ENCODE measurements at places on chromosomes 13 and 19. TPM values are rescaled to one million over a fixed set of nuclear protein-coding genes. Genes with fewer than 3 reads are reported as not detected.

- DNase-seq, result no peak
Measured at GRCh38 chr13:50438351-50438750, 405.1 kb downstream of the DLEU7 start.

GRCh38 chr13:43127827-43128226 lies 104.4 kb downstream of the DNAJC15 start:
- DNase-seq, result no peak

The RPS5 gene
- total RNA-seq, result 2,255 TPM

DNA sequence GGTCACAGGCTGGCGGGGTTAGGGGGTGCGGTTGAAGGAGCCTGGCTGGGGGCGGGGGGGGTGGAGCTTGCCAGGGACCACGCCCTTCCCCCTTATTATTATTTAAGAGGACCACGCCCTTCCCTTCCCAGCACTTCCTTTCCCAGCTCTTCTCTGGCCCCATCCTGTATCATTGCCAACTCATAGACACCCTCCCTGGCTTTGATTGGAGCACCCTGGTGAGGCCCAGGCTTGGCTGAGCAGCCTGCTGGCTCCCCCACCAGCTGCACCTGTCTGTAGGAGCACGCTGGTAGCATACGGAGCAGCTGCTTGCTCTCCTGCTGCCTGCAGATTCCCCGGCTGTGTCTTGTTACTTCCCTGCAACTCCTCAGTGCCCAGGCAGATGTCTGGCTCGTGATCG lies 62.5 kb upstream of the PDX1 start:
- DNase-seq, result no peak

The CPB2 gene
- total RNA-seq, result not detected

DNA sequence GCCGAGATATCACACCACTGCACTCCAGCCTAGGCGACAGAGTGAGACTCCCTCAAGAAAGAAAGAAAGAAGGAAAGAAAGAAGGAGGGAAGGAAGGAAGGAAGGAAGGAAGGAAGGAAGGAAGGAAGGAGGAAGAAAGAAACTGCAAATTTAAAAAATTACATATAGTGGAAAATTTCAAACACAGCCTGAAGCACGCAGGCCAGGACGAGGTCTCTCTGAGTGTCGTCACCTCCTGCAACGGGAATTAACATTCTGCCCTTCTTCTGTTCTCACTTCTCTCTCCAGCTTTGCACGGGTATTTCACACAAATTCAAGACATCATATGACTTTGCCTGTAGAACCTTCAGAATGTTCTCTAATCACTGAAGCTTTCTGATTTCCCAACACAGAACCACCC lies 108.2 kb downstream of the GNG7 start:
- no peak for DNase-seq

DNA sequence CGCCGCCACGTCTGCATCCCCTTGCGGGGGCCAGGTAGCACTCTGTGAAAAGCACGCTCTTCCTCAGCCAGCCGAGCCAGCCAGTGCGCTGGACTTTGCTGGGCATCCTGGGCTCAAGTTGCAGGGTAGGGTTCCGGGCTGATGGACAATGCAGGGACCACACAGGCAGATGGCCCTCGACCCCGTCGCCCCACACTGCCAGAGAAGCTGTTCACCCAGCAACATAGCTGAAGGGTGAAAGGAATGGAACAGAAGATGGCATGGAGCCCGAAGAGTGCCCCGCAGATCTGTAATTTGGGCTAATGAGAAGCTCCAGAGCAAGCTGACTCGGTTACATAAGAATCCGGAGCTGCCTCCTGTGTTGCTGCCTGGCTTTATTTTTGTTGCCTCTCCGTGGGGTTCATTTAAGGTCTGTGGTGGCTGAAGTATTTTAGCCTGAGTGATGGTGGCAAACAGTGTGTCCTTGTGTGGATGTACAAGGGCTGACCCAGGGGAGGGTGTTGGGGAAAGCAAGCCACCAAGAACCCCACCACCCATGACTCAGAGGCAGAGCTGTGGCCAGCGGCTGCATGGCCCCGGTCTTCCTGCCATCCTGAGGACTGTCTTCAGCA lies 105.8 kb downstream of the SOX1 start:
- DNase-seq, result no peak

DNA sequence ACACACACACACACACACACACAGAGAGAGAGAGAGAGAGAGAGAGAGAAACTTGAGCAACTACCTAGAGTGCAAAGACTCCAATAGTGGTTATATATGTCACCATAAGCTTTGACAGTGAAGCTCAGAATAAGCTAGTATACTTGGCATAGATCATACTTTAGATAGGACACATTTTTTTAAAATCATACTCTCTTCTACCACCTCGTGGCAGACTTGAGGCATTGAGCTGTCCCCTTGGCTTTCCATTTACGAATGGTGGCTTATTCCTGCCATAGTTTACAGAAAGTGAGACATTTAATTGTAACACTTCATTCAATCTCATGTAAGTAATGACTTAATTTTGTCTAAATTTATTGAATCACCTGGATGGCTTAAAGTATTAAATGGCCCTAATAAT lies 108.2 kb downstream of the EDNRB start:
- DNase-seq, result peak; percentile 66

DNA sequence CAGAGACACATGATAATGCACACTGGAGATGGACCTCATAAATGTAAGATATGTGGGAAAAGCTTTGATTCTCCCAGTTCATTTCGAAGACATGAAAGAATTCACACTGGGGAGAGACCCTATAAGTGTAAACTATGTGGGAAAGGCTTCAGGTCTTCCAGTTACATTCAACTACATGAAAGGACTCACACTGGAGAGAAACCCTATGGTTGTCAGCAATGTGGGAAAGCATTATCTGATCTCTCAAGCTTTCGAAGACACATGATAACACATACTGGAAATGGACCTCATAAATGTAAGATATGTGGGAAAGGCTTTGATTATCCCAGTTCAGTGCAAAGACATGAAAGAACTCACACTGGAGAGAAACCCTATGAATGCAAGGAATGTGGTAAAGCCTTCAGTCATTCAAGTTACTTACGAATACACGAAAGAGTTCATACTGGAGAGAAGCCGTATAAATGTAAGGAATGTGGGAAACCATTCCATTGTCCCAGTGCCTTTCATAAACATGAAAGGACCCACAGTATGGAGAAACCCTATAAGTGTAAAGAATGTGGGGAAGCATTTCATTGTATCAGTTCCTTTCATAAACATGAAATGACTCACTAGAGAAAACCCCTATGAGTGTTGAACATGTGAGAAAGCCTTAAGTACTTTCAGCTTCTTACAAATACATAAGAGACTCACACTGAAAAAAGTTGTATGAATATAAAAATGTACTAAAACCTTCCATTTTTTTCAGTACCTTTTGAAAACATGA lies 14.7 kb downstream of the ZNF441 start:
- DNase-seq, result no peak

Measured in lung microvascular endothelial cell (primary cell).